Liver (tissue), 10 donors: ENCODE measurements at places on chromosomes 2 and 18. TPM values are rescaled to one million over a fixed set of nuclear protein-coding genes. Genes with fewer than 3 reads are reported as not detected.

DNA sequence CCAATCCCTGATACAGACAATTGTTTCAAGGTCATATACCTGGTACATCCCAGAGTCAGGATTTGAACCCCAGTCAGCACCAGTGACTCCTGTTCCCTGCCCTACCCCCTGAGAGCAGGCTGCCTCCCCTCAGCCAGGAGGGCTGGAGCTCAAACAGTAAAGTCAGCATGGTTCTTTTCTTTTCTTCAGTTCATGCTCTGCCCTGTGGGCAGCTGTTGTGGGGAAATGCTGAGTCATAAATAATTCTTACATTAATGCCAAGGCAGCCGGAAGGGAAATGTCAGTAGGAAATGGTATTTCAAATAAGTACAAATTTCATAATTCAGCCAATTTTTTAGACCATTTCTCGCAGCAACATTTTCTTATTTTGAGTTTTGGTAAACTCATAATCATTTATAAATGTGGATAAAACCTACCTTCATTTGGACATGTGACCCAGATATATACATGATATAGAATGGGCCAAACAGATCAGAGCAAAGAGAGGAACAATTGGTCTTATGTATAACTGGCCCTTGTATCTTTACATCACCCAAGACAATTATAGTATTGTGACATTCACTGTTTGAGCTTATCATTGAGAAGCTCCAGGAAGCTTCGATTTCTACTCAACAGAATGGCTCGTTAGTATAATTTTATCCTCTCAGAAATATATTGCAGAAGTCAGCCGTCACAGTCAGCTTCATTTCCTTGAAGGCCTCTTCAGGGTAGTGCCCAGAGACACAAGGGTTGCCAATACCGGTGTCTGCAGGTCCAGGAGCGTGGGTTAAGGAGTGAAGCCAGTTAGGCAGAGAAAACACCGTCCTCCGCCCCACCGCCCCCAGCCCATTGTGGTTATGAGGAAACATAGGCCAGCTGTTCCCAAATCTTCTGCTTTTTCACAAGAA, 28.0 kb upstream of the SCYGR1 start:
- H3K36me3 ChIP-seq: no peaks in the 10 kb centered on the region
- no peak overlapping the region for H3K4me3 ChIP-seq
- H3K27ac ChIP-seq: peak overlapping the region; percentile 35
- DNase-seq: no peak
- H3K27me3 ChIP-seq: no peaks in the 10 kb centered on the region
- H3K4me1 ChIP-seq: no peaks in the 10 kb centered on the region

- no peak for DNase-seq
- no peaks in the 10 kb centered on the region for H3K27me3 ChIP-seq
- H3K36me3 ChIP-seq: no peaks in the 10 kb centered on the region
- no peak overlapping the region for H3K4me3 ChIP-seq
- H3K27ac ChIP-seq: no peak overlapping the region
- no peaks in the 10 kb centered on the region for H3K4me1 ChIP-seq
Measured at GRCh38 chr2:231541645-231542044, 11.4 kb upstream of the NMUR1 start.

GRCh38 chr18:45569566-45570275, 45.6 kb upstream of the SLC14A2 start:
- no peaks in the 10 kb centered on the region for H3K27me3 ChIP-seq
- H3K36me3 ChIP-seq: no peaks in the 10 kb centered on the region
- no peaks in the 10 kb centered on the region for H3K4me1 ChIP-seq
- H3K4me3 ChIP-seq: no peak overlapping the region
- no peak overlapping the region for H3K27ac ChIP-seq

DNA sequence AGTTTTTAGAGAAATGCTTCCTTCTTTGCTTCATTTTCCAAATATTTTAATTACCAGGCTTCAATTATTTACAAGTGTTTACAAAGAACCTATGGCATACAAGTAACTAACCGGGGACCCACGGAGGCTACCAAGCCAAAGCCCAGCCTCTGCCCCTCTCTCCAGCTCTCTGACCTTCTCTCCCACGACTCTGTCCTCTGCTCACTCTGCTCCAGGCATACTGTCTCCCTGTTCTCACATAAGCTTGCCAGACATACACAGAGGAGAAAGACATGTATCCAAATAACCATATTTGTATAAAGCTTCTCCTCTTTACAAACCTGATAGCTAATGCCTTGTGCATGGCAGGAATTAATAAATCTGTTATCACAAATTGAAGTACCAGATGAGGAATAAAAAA, 141.3 kb downstream of the ZNF521 start:
- H3K36me3 ChIP-seq: no peaks in the 10 kb centered on the region
- H3K4me3 ChIP-seq: no peak overlapping the region
- no peaks in the 10 kb centered on the region for H3K4me1 ChIP-seq
- H3K27ac ChIP-seq: no peak overlapping the region

The SUMO1 gene
- total RNA-seq: 51.5 TPM

The NT5C1B gene
- total RNA-seq: not detected

The SMARCAL1 gene
- 9.3 TPM for total RNA-seq
